ENCODE measurements at places on chromosomes 16 and 17. TPM values are rescaled to one million over a fixed set of nuclear protein-coding genes. Genes with fewer than 3 reads are reported as not detected.

Gene GCGR
- total RNA-seq = not detected

Gene ORMDL3
- total RNA-seq = 14.9 TPM

Gene CDH8
- not detected for total RNA-seq

Gene RGS9
- 1.4 TPM for total RNA-seq

Gene AKAP1
- 29.7 TPM for total RNA-seq

Gene TBX2
- total RNA-seq = 0.13 TPM

Gene CDRT15
- total RNA-seq = not detected

Gene CDH1
- not detected for total RNA-seq

Gene KIF2B
- total RNA-seq = not detected

Gene SEPTIN12
- total RNA-seq = not detected

Gene HS3ST3A1
- total RNA-seq = 0.29 TPM

Gene HOXB2
- 8.1 TPM for total RNA-seq

Gene MYH13
- total RNA-seq = not detected

Gene KRTAP1-5
- not detected for total RNA-seq

Data from thoracic aorta endothelial cell (primary cell).